Activated CD4-positive, alpha-beta T cell treated with anti-CD3 and anti-CD28 coated beads for 36 hours (primary cell): ENCODE measurements at places on chromosomes 4 and X. TPM values are rescaled to one million over a fixed set of nuclear protein-coding genes. Genes with fewer than 3 reads are reported as not detected.

Gene CYTL1
- not detected for total RNA-seq

Gene USP27X
- 2.2 TPM for total RNA-seq

Gene PHEX
- 3.0 TPM for total RNA-seq

- DNase-seq: no peak
Observed at GRCh38 chrX:108795240-108795639, 58.9 kb upstream of the IRS4 start.

- DNase-seq: no peak
Observed at GRCh38 chr4:182884040-182884439, 33.1 kb downstream of the DCTD start.
